ENCODE measurements at places on chromosomes 6 and 20.

DNA sequence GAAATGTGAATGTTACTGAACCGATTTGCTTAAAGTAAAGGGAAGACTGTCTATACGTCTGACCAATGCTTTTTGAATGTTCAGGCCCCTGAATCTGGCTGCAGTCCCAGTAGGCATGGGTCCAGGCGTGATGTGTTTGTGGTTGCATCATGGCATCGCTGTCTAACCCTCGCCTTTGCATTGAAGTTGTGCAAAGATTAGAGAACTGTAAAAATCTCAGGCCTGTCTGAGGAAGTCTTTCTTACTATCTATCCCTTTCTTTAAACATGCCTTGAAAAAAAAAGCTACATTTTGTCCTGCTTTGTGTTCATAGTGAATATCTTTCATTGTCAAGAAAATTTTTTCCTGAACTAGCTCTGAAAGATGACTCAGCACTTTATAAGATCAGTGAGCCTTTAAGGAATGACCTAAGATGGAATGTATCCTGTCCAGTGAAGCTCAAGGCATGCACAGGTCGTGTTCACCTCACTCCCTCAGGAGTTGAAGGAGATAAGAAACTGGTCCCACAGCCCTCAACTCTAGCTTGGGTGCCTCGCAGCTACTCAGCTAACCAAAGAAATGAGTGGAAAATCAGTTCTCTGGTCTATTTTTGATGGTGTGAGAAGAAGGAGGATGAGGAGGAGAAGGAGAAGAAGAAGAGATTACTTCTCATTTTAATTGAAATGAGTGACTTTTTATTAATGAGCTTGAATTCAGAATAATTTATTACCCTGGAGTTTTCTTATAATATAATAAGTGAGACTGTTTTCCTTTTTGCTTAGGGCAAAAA is 48.6 kb downstream of the TPD52L1 start:
- DNase-seq, result no peak

- DNase-seq, result no peak
Measured at GRCh38 chr6:17621003-17621402, 20.9 kb downstream of the FAM8A1 start.

DNA sequence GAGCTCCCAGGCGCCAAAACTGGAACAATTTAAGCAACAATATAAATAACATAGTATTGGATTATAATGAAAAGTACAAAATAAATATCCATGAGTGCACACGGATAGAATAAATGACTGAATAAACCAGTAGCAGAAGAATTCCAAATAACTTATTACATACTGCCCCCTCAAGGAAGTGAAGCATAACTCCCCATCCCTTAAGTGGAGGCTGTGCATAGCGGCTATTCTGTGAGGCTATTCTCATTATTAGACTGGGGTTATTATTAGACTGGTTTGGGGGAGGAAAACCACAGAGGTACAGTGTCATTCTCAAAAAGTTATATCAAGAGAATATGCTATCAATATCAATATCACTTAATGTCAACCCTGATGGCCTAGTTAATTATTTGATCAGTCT is 94.4 kb upstream of the SIRPA start:
- DNase-seq, result no peak

GRCh38 chr6:135097172-135097571 is 42.5 kb upstream of the HBS1L start:
- no peak for DNase-seq

Measured in DMS53 (cell line).